Sigmoid colon (tissue), 7 donors: ENCODE measurements at places on chromosomes 4 and X.

GRCh38 chr4:139438141-139438540 lies 15.8 kb upstream of the RAB33B start:
- H3K4me1 ChIP-seq, result no peaks in the 10 kb centered on the region
- H3K4me3 ChIP-seq, result no peak overlapping the region
- no peak for DNase-seq
- no peak overlapping the region for H3K27ac ChIP-seq

GRCh38 chr4:22071749-22072148 lies 123.2 kb upstream of the KCNIP4 start:
- H3K27ac ChIP-seq, result no peak overlapping the region
- no peak for DNase-seq
- no peaks in the 10 kb centered on the region for H3K36me3 ChIP-seq
- no peaks in the 10 kb centered on the region for H3K27me3 ChIP-seq

GRCh38 chrX:114152801-114153200 lies 431.1 kb upstream of the HTR2C start:
- H3K27ac ChIP-seq, result no peak overlapping the region
- no peaks in the 10 kb centered on the region for H3K4me1 ChIP-seq
- no peaks in the 10 kb centered on the region for H3K36me3 ChIP-seq
- H3K27me3 ChIP-seq, result no peaks in the 10 kb centered on the region
- no peak overlapping the region for H3K4me3 ChIP-seq

GRCh38 chr4:153771046-153771445 lies 11.2 kb upstream of the RNF175 start:
- H3K27me3 ChIP-seq, result no peaks in the 10 kb centered on the region
- H3K4me1 ChIP-seq, result no peaks in the 10 kb centered on the region
- no peak for DNase-seq

- no peaks in the 10 kb centered on the region for H3K4me1 ChIP-seq
- DNase-seq, result no peak
- no peak overlapping the region for H3K4me3 ChIP-seq
- no peaks in the 10 kb centered on the region for H3K36me3 ChIP-seq
Observed at GRCh38 chr4:109752525-109752924, 22.7 kb upstream of the PLA2G12A start.

DNA sequence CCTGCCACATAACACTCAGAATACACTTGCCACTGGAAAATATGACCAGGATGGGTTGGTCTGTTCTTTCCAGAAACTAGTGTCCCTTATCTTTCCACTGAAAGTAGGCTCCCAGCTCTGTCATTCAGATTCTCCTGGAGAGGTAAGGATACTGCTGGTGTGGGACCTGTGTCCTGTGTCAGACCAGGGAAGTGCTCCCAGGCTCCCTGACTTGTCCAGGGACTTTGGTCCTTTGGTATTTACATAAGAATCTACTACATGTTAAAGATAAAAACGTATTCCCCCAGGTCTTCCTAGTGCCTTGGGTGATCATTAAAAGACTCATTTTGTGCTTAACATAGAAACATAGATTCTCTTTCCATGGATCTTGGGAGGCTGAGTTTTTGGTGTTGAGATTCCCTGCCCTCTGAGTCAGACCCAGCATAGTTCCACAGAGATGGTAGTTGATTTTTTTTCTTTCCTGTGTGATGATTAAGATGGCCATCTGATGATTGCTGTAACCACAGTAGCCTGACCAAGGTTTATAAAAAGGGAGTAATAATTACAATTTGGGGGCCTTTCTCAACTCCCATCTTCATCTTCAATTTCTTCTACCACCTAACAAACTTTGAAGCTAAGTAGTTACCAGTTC lies 159.8 kb upstream of the JADE1 start:
- H3K27me3 ChIP-seq, result no peaks in the 10 kb centered on the region
- no peak for DNase-seq
- H3K4me1 ChIP-seq, result no peaks in the 10 kb centered on the region
- no peak overlapping the region for H3K4me3 ChIP-seq
- H3K27ac ChIP-seq, result no peak overlapping the region

DNA sequence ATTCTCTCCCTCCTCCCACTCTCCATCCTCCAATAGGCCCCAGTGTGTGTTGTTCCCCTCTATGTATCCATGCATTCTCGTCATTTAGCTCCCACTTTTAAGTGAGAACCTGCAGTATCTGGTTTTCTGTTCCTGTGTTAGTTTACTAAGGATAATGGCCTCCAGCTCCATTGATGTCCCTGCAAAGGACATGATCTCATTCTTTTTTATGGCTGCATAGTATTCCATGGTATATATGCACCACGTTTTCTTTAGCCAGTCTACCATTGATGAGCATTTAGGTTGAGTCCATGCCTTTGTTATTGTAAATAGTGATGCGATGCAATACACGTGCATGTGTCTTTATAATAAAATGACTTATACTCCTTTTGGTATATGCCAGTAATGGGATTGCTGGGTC lies 100.3 kb upstream of the USP9X start:
- no peak for DNase-seq
- H3K36me3 ChIP-seq, result no peaks in the 10 kb centered on the region
- H3K27ac ChIP-seq, result no peak overlapping the region
- no peaks in the 10 kb centered on the region for H3K27me3 ChIP-seq

DNA sequence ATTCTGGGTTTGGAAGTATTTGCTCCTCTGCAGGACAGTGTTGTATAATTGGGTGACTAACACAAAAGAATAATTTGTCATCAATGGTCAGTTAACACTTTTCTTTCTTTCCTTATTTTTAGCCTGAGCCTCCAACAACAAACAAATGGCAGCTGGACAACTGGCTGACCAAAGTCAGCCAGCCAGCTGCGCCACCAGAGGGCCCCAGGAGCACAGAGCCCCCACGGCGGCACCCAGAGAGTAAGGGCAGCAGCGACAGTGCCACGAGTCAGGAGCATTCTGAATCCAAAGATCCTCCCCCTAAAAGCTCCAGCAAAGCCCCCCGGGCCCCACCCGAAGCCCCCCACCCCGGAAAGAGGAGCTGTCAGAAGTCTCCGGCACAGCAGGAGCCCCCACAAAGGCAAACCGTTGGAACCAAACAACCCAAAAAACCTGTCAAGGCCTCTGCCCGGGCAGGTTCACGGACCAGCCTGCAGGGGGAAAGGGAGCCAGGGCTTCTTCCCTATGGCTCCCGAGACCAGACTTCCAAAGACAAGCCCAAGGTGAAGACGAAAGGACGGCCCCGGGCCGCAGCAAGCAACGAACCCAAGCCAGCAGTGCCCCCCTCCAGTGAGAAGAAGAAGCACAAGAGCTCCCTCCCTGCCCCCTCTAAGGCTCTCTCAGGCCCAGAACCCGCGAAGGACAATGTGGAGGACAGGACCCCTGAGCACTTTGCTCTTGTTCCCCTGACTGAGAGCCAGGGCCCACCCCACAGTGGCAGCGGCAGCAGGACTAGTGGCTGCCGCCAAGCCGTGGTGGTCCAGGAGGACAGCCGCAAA lies 106.0 kb downstream of the KLHL8 start:
- H3K27me3 ChIP-seq, result no peaks in the 10 kb centered on the region
- H3K4me1 ChIP-seq, result no peaks in the 10 kb centered on the region
- no peak overlapping the region for H3K27ac ChIP-seq
- H3K4me3 ChIP-seq, result no peak overlapping the region
- no peak for DNase-seq
- H3K36me3 ChIP-seq, result peaks cover 20% of the 10 kb centered on the region

GRCh38 chrX:154476821-154477220 lies 2.3 kb downstream of the LAGE3 start:
- H3K36me3 ChIP-seq, result no peaks in the 10 kb centered on the region
- no peaks in the 10 kb centered on the region for H3K27me3 ChIP-seq
- no peak overlapping the region for H3K27ac ChIP-seq
- DNase-seq, result no peak
- H3K4me3 ChIP-seq, result no peak overlapping the region
